ENCODE measurements at places on chromosomes 13 and 19.
A peak's percentile ranks its signal among the peaks of the same experiment; 100 is the strongest.

DNA sequence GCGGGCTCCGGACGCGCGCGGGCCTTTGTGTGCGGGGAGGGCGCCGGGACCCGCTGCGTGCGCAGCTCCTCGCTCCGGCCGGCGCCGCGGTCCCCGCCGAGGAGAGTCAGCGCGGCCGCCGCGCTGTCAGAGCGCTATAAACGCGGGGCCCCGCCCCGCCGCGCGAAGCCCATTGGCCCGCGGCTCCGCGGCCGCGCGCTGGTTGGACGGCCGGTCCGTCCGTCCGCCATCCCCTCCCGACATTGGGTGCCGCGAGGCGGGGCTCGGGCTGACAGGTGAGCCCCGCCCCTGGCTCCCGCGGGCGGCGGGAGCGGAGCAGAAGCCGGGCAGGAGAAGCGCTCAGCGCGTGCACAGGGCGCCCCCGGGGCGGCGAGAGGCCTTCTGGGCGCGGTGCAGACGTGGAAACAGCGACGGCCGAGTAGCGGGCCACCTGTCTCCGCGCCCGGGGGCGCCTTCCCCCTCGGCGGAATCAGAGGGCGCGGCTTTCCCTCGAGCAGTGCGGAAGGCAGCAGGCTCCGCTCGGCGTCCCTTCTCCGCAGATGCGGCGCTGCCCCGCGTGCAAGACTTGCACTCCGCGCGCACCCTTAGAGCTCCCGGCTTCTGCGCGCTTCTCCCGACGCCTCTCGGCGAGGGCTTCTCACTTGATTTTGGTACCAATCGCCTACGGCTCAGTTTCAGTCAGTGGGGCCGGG lies at the start of gene EFNB2:
TSS of gene EFNB2 (minus strand) at position 111 of the 692 bp plus-strand sequence. CDS start 698 bp downstream, outside the sequence.
- DNase-seq, result peak; percentile 65

DNA sequence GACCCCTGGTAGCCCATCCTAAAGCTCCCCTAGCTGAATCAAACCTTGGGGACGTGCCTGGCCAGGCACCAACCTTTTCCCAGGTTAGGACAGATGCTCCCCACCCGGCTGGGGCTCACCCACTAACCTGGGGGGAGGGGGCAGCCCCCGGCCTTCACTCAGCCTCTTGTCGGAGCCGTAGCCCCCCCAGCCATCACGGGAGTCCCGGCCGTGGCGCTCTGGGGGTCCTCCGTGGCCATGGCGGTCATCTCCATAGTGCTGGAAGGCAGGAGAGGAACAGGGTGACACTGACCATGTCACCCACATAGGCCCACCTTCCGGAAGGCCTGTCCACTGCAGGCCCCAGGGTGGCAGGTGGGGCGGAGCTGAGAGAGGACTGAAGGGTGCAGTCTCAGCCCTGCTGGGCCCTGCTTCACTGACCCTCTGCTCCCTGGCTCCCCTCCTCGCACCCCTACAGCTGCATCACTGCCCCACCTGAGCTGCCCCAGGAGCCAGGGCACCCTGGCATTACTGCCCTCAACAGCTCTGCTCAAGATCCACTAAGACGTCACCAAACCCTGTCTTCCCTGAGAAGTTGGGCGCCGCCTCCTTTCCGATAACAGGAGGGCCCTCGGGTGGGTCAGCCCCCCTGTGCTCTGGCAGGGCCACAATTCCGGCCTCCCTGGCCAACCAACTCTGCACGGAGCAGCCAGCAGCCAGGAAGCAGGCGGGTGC lies 22.6 kb upstream of the TINCR start:
- DNase-seq, result no peak

DNA sequence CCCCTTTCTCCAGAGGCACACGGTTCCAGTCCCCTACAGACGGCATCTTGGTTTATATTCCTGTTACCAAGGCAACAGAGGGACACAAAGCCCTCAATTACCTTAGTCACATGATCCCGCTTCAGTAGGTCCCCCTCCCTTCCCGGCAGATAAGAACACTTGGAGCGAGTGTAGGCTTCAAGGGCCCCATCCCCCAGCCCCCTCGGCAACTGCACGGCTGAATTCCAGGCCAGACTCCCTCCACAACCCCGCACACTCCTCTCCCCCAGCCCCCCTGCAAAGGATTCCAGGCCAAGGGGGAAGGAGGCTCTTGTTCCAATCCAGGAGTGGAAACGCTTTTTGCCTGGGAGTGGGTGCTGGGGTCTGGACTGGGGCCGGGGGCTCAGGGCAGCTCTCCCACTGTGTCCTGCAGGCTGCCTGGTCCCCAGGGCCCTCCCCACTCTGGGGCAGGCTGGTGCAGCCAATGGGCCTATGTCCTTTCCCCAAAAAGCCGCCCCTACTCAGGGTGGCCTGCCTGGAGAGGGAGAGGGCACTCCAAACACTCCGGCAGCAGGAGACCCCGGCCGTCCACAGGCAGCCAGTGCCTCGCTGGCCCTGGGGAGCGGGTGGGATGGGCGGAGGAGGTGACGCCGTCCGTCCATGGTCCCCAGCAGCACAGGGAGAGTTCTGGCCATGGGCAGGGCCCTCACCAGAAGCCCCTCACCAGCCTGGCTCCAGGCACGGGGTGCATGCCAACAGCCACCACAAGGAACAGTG lies 62.6 kb downstream of the MLLT1 start:
- no peak for DNase-seq

GRCh38 chr19:16320987-16321386 lies 3.6 kb upstream of the KLF2 start:
- no peak for DNase-seq

DNA sequence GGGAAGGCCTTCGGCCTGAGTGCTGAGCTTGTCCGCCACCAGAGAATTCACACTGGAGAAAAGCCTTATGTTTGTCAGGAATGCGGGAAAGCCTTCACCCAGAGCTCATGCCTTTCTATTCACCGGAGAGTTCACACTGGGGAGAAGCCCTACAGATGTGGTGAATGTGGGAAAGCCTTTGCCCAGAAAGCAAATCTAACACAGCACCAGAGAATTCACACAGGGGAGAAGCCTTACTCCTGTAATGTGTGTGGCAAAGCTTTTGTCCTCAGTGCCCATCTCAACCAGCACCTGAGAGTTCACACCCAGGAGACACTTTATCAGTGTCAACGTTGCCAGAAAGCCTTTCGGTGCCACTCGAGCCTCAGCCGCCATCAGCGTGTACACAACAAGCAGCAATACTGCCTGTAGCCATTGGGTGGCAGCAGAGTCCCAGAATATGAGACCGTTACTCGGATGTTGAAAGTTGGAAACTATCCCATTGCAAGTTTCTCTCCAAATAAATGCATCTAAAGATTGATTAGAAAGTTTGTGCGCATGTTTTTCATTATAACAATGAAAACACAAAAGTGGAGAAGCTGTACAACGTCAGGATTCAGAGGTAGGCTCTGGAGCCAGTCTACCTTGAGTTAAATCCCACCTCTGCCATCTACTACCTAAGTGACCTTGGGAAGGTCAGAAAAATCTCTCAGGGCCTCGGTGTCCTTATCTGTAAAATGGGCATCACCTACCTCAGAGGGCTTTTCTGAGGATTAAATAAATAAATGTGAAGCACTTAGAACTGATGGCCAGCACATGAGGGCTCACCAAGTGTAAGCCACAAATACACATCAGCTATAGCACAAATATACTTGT lies 21.1 kb downstream of the ZNF473 start:
- DNase-seq, result peak; percentile 35

GRCh38 chr13:49838989-49839388 lies 46.5 kb upstream of the KPNA3 start:
- no peak for DNase-seq
